ENCODE measurements at places on chromosomes 4 and X.

DNA sequence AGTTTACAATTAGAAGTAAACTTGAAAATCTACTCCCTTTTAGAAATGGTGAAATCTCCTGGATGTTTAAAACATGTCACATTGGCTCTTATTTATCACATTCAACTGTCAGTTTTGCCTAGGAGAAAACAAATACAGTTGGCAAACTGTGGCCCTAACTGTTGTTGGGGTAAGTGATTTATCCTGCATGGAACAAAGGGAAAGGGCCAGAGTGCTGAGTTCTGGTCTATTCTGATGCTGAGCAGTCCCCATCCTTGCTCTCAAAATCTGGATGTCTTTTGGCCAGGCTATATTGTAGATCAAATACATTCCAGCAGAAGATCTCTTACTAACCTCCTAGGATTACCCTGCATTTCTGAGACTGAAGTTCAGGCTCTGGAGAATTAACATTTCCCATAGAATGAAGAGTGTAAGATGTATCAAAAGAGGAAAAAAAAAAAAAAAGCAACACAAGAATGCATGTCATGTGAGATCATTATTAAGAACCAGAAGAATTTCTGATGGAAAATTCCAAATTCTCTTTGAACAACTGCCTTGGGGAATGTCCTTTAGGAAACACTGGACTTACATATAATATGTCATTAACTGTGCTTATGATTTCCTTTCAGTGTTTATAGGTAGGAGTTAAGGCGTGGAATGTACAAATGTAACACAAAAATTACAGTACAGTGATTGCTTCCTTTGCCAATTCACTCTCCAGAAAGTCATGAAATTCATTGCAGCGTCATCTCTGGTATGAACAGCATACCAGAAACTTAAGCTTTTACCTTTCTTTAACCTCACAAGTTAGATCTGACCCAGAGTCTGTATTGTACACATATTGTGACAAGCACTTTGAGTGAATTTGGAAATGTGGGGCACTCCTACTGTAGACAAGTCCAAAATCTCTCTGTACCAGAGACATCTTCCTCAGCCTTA is 1012.5 kb upstream of the LCORL start:
- DNase-seq = no peak

- no peak for DNase-seq
Measured at GRCh38 chrX:118286066-118286762, 59.7 kb upstream of the WDR44 start.

GRCh38 chrX:140509468-140510305 is 4.8 kb upstream of the SOX3 start:
- no peak for DNase-seq

GRCh38 chr4:46249516-46249915 is 125.7 kb upstream of the GABRG1 start:
- no peak for DNase-seq

- no peak for DNase-seq
Measured at GRCh38 chr4:62670514-62670913, 1470.4 kb downstream of the ADGRL3 start.

DNA sequence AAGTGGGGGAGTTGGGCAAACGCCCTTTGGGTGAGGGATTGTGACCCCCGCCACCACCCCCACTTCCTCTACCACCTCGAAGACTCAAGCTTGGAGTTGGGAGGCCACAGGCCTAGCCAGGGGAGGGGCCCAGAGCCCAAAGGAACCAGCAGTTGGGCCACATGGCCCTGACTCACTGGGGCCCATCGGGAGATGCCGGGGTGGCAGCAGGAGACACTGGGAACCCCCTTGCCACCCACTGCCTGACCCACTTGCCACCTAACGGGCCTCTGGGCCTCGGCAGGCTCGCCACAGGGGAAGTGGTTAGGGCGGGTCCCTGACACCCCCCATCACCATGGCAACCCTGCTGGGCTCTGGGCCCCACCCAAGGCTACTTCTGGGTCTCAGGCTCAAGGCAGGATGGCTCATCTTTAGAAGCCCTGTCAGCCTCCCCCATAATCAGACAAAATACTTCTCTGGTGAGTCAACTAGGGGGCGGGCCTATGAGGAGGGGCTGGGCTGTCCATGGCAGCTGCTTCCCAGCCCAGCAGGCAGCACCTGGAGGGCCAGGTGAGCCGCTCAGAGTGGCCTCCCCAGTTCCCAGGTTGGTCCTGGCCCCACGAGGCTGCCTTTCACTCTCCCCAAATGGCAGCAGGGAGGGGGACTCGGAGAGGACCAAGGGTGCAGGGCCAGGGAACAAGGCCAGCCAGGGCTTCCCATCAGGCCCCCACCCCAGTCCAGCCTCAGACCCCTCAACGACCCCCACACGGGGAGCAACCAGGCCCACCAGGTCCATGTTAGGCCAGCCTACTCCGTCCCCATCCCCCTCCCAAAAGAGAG is 5.6 kb downstream of the FLNA start:
- DNase-seq = peak; percentile 92

GRCh38 chr4:121448231-121448630 is 67.4 kb upstream of the QRFPR start:
- no peak for DNase-seq

GRCh38 chr4:3481113-3481531 is 18.0 kb downstream of the DOK7 start:
- no peak for DNase-seq

GRCh38 chr4:2798399-2799223 is 5.7 kb downstream of the SH3BP2 start:
- peak; percentile 50 for DNase-seq

GRCh38 chrX:38232079-38232686 is 11.5 kb upstream of the SRPX start:
- no peak for DNase-seq

GRCh38 chrX:68428431-68428830 is 4.9 kb downstream of the OPHN1 start:
- no peak for DNase-seq

GRCh38 chr4:39037491-39037825 is 5.2 kb upstream of the TMEM156 start:
- DNase-seq = no peak

- no peak for DNase-seq
Measured at GRCh38 chrX:112058255-112058654, 24.3 kb downstream of the TRPC5 start.
